ENCODE measurements at places on chromosomes 11 and 22.
A peak's percentile ranks its signal among the peaks of the same experiment; 100 is the strongest.

DNA sequence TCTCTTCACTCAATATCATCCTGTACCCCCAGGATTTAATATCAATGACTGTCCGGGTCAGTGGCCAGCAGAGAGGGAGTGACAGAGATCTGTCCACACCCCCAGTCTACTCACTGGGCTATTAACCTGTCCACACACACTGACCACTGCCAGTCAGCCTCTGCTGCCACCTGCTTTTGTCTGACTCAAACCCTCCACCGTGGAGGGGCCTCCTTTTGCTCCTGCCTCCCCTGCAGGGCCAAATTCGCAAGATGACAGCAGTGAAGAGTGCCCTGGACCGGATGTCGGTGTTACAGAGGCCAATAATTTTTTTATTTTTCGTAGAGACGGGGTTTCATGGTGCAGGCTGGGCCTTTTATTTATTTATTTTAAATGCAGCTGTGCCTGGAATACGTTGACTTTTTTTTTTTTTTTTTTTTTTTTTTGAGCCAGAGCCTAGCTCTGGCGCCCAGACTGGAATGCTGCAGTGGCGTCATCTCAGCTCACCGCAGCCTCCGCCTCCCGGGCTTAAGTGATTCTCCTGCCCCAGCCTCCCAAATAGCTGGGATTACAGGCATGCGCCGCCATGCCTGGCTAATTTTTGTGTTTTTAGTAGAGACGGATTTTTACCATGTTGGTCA is 5.1 kb downstream of the PDXP start:
- DNase-seq: no peak

GRCh38 chr22:26897384-26897783 is 240.0 kb downstream of the MIAT start:
- DNase-seq: no peak

DNA sequence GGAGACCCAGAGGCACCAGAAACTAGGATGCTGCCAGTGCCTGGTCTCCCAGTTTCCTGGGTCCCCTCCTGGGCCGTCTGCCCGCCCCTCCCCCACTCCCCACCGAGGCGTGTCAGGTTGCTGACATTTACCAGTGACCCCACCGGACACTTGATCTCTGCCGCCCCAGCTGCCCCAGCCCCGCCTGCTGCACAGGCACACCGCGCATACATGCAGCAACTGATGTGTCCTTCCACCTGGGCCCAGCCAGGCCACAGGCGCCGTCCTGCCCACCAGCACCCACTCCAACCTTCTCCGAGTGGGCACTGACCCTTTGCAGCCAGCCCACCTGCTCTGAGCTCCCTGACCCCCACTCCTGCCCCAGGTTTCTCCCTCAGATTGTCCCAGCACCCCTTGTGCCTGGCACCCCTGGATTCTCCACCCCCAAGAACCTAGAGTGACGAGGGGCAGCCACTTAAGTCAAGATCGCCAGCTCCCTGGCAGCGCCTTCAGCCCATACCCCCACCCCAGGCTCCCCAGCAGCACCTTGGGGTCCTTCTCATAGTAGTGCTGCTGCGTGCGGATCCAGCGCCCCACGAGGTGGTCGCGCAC is 548 bp downstream of the PYGM start:
- peak; percentile 39 for DNase-seq

DNA sequence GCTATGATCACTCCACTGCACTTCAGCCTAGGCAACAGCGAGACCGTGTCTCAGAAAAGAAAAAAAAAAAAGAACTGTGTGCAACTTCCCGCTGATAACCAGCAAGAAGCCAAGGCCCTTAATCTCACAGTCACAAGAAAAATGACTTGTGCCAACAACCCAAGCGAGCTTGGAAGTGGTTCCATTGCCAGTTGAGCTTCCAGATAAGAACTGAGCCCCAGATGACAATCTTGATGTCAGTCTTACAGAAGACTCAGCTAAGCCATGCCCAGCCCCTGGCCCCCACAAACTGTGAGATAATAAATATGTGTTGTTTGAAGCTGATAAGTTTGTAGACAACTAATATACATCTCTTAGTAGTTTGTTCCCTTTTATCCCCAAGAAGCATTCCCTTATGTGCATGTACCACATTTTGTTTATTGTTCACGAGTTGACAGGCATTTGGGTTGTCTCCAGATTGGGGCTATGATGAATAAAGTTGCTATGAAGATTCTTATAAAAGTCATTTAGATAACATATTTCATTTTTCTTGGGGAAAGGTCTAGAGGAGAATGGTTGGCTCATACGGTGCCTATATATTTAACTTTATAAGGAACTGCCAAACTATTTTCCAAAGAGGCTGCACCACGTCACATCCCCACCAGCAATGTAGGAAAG is 85.9 kb downstream of the TIMP3 start:
- DNase-seq: no peak

- DNase-seq: no peak
Observed at GRCh38 chr11:7569044-7569443, 55.2 kb downstream of the PPFIBP2 start.

DNA sequence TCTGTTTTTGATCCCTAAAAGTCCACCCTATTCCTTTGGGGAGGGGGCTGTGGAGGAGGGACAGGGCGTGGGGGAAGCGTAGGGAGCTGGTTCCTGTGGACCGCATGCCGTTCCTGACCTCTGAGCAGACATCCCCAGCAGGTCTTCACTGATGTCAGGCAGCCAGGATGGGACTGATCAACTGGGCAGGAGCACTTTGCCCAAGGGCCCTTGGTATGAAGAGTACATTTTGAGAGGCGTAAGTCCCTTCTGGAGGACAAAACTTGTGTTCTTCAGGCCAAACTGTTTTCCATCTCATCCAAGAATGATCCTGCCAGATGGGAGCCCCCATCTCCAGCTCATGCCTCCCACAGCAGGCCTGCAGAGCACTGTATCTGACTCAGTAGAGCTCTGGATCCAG is 80.9 kb upstream of the NARS2 start:
- no peak for DNase-seq

- DNase-seq: peak; percentile 64
Observed at GRCh38 chr22:38455530-38456271, 702 bp upstream of the KCNJ4 start.

Data from right hindlimb (tissue), 1 donor.